T-cell (primary cell): ENCODE measurements at places on chromosomes 6 and 20.

GRCh38 chr6:14711056-14711703 is 534.7 kb upstream of the JARID2 start:
- DNase-seq: no peak
- no peaks in the 10 kb centered on the region for H3K36me3 ChIP-seq
- H3K4me1 ChIP-seq: no peaks in the 10 kb centered on the region
- no peak overlapping the region for H3K27ac ChIP-seq
- H3K4me3 ChIP-seq: no peak overlapping the region

DNA sequence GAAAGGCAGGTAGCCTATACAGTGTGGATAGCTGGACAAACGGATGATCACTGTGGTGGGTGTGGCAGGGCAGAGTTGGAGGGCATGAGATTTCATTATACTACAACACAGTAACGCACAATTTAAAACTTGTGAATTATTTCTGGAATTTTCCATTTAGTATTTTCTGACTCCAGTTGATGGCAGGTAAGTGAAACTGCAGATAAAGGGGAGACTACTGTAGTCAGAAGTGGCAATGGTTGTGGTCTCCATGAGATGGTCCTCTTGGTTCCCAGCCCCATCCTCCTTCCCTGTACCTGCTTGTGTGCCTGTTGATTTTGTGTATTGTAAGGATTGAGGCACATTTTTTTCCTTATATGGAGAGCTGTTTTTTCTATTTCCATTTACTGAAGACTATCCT is 22.5 kb upstream of the SCAF8 start:
- no peaks in the 10 kb centered on the region for H3K36me3 ChIP-seq
- no peaks in the 10 kb centered on the region for H3K27me3 ChIP-seq
- no peaks in the 10 kb centered on the region for H3K4me1 ChIP-seq
- H3K4me3 ChIP-seq: no peak overlapping the region
- H3K27ac ChIP-seq: no peak overlapping the region

DNA sequence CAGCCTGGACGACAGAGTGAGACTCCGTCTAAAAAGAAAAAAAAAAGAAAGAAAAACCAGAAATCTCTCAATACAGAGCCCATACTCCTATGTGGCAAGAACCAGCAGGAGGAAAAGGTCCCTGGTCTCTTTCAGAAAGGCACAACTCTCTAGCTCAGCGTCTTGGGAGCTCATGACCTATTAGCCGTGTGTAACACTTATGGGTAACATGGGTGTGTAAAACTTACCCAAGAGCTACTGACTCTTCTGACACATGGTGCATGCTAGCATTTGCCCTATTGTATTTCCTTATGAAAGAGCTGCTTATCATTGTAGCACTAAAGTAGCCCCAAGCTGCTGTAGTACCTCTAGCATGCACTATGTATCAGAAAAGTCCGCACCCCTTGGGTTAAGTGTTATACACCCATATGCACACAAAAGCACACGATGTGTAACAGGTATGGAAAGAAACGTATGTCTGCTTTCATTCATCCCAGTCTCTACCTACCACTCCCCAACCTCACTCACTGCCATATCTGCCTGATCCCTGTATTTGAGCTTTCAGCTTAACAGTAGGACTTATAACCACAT is 85.4 kb downstream of the ZMYND8 start:
- peaks cover 9% of the 10 kb centered on the region for H3K36me3 ChIP-seq
- H3K4me3 ChIP-seq: no peak overlapping the region
- DNase-seq: no peak
- H3K27me3 ChIP-seq: no peaks in the 10 kb centered on the region
- no peaks in the 10 kb centered on the region for H3K4me1 ChIP-seq

- DNase-seq: no peak
- H3K36me3 ChIP-seq: no peaks in the 10 kb centered on the region
- peaks cover 13% of the 10 kb centered on the region for H3K27me3 ChIP-seq
- no peaks in the 10 kb centered on the region for H3K4me1 ChIP-seq
Observed at GRCh38 chr6:1053586-1053985, 258.3 kb upstream of the FOXQ1 start.

- peaks cover 2% of the 10 kb centered on the region for H3K36me3 ChIP-seq
- no peaks in the 10 kb centered on the region for H3K27me3 ChIP-seq
- H3K4me3 ChIP-seq: no peak overlapping the region
- no peak for DNase-seq
- H3K4me1 ChIP-seq: no peaks in the 10 kb centered on the region
- H3K27ac ChIP-seq: no peak overlapping the region
Observed at GRCh38 chr20:5979801-5980200, 29.3 kb downstream of the MCM8 start.

GRCh38 chr6:29954272-29954671 is 11.9 kb downstream of the HLA-A start:
- H3K27me3 ChIP-seq: no peaks in the 10 kb centered on the region
- H3K27ac ChIP-seq: no peak overlapping the region
- no peak for DNase-seq
- no peaks in the 10 kb centered on the region for H3K36me3 ChIP-seq

DNA sequence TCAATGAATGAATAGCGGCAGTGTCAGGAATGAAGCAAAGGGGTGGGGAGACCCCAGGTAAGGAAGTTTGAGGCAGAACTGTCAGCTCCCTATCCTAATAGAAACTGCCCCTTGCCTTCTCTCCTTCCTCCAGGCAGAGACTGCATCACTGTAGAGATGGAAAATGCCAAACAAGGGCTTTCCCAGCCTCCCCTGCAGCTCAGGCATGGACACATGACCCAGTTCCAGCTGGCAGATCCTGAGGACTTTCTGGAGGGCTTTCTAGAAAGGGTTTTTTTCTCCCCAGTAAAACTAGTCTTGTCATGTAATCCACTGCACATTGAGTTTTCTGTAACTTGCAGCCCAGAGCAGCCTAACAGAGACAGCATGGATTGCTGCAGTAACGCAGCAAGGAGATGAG is 17.9 kb upstream of the PNPLA1 start:
- H3K36me3 ChIP-seq: no peaks in the 10 kb centered on the region
- DNase-seq: no peak
- no peaks in the 10 kb centered on the region for H3K4me1 ChIP-seq
- H3K4me3 ChIP-seq: no peak overlapping the region
- H3K27me3 ChIP-seq: no peaks in the 10 kb centered on the region
